ENCODE measurements at places on chromosomes 6 and 20.
A peak's percentile ranks its signal among the peaks of the same experiment; 100 is the strongest.

DNA sequence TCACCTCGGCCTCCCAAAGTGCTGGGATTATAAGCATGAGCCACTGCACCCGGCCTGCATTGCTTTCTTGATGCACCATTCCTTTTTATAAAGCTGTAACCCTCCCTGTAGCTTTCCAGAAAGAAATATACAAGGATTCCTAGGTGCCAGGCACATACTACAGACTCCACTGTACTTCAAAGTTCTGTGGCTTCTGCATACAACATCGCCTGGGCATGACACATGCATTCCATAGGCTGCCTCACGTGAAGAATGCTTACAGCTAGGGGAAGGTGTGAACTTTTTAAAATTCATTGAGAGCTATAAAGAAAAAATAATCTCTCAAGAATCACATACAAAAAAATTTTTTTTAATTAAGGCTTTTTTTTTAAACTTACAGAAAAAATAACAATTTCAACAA, 50.2 kb downstream of the TRAM2 start:
- DNase-seq, result no peak

GRCh38 chr6:4814212-4814611, 38.0 kb downstream of the CDYL start:
- no peak for DNase-seq

DNA sequence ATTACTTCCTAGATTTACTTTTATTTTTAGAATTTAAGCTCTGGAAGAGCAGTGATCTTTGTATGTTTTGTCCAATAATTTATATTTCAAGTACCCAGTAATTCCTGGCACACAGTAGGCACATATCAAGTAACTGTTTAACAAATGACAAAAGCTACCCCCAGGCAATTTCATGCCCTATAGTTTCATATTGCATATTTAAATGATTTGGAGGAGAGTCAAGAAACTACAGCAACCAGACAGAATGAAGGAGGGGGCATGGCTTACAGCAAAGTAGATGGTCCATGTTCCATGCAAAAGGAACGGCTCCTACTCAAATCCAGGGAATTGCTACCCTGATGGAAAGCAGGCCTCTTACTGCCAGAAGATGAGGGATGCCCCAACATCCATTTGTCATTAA, 113.5 kb downstream of the ARHGAP18 start:
- no peak for DNase-seq

DNA sequence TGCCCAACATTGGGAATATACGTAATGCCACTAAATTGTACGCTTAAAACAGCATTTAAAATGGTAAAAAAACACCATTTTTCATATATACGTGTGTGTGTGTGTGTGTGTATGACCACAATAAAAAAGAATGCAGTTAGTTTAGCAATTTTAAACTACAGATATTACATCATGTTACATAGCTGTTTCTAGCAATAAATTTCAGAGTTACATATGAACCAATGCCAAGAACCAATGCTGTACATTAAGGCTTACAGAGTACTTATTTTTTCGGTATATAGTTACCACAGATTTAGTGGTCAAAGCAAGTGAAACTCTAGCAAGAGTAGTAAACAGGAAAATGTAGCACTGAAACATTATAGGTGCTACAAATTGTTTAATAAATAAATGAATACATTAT, 119.3 kb downstream of the PDE10A start:
- DNase-seq, result no peak

DNA sequence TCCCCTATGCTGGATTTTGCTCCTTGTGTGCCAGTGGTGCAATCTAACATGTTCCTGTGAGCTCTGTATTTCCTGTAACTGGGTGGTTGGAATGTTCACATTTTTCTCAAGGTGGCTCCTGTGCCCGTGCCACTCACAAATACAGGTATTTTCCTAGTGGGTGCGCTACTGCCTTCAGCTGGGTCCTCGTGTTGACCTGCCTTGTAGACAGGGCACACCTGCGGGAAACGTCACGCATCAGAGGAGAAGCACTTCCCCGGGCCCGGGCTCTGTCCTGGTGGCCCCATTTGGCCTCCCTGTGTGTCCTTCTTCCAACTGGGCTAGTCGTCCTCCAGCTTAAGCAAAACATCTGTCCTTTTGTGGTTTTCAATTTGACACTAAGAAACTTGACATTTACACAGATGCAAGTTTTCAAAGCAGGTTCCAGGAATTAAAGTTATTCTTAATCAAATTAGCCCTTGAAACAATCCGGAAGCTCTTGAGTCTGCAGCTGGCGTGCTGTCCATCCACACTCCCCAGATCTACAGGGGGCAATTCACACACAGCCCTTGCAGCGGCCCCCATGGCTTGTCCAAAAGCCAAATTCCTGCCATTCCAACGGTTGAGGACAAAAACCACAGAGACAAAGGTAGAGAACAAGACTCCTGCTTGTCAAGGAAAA, 275.1 kb downstream of the CDC5L start:
- no peak for DNase-seq

DNA sequence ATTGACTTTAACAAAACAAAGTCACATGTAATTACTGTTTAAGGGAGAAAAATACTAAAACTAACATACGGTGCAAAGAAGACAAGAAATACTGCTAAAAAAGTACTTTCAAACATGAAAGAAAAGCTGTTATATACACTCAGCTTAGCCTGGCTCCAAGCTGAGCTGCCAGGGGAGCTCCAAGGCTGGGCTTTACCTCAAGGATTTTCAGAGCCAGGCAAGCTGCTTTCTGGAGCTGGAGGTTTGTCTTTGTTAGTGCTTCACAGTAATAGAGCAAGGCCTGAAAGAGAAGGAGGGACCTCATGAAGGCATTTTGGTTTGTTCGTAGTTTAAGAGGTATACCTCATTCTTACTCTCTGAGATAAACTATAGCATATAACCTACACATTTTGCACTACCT, 19.6 kb upstream of the ARMH2 start:
- no peak for DNase-seq

DNA sequence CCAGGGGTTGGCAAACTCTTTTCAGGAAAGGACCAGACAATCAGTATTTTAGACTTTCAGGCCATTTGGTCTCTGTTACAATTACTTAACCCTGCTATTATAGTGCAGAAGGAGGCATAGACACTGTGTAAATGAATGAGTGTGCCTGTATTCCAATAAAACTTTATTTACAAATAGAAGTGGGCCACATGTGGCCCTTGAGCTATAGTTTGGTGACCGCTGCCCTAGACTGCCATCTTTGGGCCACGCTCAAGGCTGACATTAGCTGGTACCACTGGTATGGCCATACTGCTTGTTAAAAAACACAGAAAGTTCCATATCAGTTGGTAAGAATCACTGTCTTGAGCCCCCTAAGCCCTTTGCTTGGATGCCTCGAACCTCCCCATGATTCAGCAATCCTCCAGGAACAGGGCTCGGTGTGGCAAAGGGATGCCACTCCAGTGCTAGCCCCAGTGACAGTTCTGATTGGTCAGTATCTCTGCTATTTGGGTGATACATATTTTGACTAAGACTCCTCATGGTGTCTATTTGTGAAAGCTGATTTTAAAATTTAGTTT, 23.3 kb upstream of the SNRNP48 start:
- DNase-seq, result no peak

DNA sequence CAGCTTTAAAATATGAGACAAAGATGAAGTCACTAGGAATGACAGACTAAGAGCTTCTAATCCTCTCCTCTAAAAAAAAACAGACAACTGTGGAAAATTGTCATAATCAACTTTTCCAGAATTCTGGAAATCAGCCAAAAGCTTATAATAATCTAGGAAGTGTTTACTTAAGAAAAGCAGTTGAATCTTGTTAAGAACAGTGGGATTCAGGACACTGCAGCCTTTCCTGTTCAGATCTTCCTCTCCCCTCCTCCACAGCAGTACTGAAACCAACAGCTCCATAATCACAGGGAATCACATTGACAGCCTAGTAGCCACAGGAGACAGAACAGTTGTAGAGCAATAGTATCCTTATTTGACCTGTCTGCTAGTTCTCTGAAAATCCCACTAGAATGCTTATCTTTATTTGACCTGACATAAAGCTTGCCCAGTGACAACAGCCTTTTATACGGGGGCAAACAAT, 41.6 kb downstream of the IBTK start:
- DNase-seq, result no peak

GRCh38 chr6:10809098-10809497, 29.2 kb downstream of the MAK start:
- DNase-seq, result no peak

DNA sequence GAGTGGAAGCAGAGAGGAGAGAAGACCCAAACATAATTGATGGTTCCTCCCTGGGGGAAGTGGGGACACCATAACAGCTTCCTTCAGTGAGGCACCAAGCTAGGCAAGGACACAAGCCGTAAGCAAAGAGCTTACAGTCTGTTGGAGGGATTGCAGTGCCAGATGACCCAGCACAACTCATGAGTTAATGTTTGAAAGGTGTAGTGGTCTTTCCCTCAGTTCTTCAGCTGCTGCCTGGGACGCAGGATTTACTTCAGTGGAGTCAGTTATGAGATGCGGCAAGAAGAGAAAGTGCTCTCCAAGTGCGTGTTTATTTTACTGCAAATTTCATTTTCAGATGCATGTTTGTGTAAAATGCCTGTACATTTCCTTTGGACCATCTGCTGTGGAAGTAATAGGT, 38.7 kb upstream of the SLC17A4 start:
- no peak for DNase-seq

GRCh38 chr6:93677264-93677965, 258.1 kb upstream of the EPHA7 start:
- DNase-seq, result no peak

GRCh38 chr6:13526727-13527670, 39.6 kb upstream of the GFOD1 start:
- DNase-seq, result peak; percentile 27

GRCh38 chr20:37837924-37838323, 65.0 kb upstream of the VSTM2L start:
- DNase-seq, result no peak

GRCh38 chr6:473356-473755, 81.8 kb downstream of the IRF4 start:
- no peak for DNase-seq

- no peak for DNase-seq
These were observed 319.5 kb downstream of the MEI4 start for GRCh38 chr6:77972334-77972733.

DNA sequence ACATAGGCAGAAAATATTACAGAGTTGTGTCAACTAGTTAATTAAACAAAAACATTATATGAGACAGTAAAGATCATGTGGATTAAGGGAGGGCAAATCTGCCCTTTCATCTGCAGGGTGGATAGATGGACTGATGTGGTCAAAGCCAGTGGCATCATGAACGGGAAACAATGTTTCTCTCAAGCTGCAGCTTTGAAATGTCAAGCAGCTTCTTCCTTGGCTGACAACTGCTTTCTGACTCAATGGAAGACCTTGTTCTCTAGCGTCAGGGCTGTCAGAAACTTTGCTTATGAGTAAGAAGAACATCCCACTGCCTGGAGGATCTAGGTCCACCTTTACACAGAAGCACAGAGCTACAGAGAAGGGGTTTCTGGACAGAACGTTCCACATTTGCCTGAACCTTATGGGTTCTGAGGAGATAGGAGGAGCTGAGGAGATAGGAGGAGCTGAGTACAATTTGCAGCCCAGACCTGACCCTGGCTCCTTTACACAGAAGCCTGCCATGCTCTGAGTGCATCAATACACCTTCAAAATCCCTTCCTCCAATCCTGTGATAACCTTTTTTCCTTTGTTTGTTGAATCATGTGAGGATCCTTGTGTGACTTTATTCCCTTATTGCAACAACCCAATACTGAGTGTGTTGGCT, 6.1 kb downstream of the CST5 start:
- no peak for DNase-seq

- DNase-seq, result no peak
These were observed 209.9 kb downstream of the LY86 start for GRCh38 chr6:6798448-6798860.

GRCh38 chr20:32970973-32971300, 33.3 kb downstream of the SUN5 start:
- no peak for DNase-seq

GRCh38 chr6:157158897-157159296, 164.4 kb downstream of the TMEM242 start:
- DNase-seq, result no peak

- no peak for DNase-seq
These were observed 662 bp upstream of the CCR6 start for GRCh38 chr6:167122041-167122826.

GRCh38 chr6:82767037-82767436, 298.6 kb downstream of the UBE3D start:
- DNase-seq, result no peak

DNA sequence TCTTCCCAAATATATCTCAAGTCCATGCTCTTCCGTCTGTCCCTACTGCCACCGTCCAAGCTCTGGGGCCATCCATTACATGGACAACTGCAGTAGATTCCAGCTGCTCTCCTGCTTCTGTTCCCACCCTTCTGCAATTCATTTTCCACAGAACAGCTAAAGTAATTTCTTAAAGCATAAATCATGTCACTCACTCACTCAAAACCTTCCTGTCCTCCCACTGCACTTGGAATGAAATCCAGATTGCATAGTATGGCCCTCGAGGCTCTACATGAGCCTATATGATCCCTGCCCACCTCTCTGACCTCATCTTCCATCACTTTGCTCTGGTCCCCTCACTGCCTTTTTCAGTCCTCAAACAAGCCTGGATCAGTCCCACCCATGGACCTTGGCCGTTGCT, 10.9 kb downstream of the PHACTR2 start:
- DNase-seq, result no peak

GRCh38 chr20:7667194-7667593, 273.1 kb downstream of the HAO1 start:
- no peak for DNase-seq

- no peak for DNase-seq
These were observed 49.3 kb upstream of the SRPK1 start for GRCh38 chr6:35970181-35970580.

DNA sequence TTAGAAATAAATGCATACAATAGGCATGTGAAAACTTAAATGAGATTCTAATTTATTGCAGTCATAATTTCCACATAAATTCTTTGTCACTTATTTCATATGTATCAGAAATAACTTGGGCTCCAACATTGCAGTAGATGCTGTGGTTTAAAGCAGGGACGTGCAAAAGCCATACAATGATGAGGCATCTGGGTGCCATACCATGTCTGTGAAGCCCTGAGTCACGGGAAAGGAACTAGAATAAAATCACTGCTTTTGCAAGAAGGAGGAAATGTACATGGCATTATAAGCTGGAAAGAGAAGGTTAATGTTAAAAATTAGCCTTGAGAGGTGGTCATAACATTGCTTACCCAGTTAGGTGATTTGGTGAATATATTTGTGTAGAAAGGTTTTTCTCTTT, 180.4 kb downstream of the SASH1 start:
- no peak for DNase-seq

GRCh38 chr6:816510-817084, 123.7 kb upstream of the EXOC2 start:
- no peak for DNase-seq

DNA sequence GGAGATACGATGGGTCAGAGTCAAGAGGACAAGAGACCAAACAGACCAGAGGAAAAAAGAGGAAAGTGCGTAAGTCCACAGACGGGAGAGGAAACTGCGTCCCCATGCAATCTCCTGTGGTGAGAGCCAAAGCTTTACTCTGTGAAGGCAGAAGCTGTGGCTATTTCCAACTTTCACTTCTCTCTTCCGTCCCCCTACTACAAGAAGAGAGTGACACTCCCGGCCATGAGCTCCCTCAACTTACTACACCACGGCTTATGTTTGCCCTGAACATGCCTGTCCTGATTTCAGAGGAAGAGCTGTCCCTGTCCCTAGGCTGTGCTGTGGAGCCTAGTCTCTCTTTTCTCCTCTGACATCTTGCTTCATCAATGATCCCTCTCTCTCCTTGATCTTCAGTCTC, 11.5 kb upstream of the SSR1 start:
- DNase-seq, result no peak

- no peak for DNase-seq
These were observed 62.8 kb upstream of the CTNNBL1 start for GRCh38 chr20:37630993-37631392.

- DNase-seq, result no peak
These were observed 51.9 kb downstream of the CEBPB start for GRCh38 chr20:50242548-50242862.

Measured in effector CD8-positive, alpha-beta T cell (primary cell).